ENCODE measurements at places on chromosomes 6 and 20.

GRCh38 chr6:4264601-4265000, 129.2 kb upstream of the ECI2 start:
- no peak for DNase-seq

DNA sequence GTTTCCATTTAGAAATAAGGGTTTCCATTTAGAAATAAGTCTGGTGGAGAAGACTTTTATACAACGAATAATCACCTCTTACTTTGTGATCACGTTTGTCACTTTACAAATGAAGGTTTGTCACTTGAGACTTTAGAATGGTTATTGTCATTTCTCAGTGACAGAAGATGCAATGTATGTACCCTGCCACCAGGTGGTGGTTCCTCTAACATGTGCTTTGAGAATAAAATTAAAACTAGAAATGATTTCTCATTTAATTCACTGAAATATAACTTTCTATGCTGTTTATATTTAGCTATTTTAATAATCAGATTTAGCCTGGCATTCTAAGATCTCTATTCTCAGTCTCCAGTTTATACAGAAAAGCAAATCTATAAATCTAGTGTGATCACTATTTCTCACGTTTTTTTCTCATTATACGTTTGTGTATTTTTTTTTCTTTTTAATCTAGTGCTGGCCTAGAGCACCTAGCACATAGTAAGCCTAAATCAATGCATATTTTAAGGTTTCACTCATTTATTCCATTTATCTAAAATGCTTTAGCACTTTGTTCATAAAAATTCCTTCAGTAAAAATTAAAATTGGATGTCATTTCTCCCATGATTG, 57.4 kb upstream of the TFAP2D start:
- DNase-seq: no peak

GRCh38 chr6:152054441-152054840, 247.0 kb downstream of the ESR1 start:
- DNase-seq: no peak

DNA sequence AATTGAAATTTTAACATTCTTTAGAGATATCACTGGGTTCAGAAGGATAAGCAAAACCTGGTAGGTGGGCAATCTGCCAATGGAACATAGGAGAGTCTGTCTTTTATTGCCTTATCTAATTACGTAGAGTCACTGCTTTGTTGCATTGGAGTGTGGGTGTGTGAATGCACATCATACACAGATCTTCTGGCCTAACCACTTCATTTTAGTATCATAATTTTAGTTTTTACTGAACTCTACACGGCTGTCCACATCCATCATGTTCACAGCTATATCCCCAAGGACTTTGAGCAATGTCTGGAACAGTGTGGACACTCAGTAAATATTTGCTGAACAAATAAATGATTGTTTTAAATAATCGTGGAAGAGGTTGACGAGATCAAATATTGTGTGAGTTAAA, 104.6 kb upstream of the AKIRIN2 start:
- DNase-seq: no peak
